GM03348 (cell line): ENCODE measurements at places on chromosomes 6 and 20.

DNA sequence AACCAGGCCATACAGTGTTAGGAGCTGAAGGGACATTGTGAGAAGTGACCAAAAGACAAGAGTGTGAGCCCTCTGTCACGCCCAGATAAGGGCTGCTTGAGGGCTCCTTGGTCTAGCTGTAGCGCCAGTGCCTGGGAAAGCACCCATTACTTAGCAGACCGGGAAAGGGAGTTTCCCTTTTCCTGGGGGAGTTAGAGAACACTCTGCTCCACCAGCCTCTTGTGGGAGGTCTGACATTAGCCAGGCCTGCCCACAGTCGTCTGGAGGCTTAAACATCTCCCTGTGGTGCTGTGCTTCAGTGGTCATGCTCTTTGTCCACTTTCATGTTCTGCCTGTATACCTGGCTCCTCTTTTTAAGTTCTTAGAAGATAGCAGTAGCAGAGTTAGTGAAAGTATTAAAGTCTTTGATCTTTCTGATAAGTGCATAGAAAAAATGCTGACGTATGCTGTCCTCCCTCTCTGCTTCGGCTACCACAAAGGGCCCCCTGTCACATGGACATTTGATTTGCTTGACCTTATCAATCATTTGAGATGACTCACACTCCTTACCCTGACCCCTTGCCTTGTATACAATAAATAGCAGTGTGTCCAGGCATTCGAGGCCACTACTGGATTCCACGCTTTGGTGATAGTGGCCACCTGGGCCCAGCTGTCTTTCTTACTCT, 201.5 kb upstream of the ECI2 start:
- no peak for DNase-seq

DNA sequence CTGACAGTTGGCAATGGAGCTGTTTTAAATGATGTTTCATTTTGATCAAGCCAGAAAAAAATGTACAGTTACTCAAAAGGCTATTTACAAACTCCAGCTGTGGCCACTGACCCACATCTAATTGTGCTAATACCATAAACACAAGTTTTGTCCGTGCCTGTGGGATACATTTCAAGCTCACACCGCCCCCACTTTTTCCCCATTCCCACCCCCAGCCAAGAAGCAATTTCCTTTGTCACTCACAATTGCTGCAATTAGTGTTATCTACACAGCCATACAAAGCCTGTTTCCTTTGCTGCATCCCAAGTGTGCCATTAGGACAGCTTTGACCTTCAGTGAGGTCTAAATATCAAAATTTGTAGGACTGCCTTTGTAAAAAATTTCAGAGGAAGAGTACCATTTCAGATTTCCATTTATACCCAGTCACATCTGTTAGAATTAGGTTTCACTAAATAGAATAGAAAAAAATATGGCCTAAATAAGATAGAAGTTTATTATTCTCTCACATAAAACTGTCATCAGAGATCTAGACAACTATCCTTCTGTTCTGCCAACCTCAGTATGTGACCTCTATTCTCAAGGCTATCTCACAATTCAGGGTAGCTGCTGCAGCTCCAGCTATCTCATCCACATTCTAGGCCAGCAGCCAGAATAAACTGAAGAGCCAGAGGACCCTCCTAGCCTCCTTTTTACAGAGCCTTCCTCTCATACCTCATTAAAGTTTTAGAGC, 202.6 kb downstream of the NFATC2 start:
- DNase-seq: no peak

GRCh38 chr6:52547647-52548352, 29.1 kb downstream of the TRAM2 start:
- DNase-seq: no peak

DNA sequence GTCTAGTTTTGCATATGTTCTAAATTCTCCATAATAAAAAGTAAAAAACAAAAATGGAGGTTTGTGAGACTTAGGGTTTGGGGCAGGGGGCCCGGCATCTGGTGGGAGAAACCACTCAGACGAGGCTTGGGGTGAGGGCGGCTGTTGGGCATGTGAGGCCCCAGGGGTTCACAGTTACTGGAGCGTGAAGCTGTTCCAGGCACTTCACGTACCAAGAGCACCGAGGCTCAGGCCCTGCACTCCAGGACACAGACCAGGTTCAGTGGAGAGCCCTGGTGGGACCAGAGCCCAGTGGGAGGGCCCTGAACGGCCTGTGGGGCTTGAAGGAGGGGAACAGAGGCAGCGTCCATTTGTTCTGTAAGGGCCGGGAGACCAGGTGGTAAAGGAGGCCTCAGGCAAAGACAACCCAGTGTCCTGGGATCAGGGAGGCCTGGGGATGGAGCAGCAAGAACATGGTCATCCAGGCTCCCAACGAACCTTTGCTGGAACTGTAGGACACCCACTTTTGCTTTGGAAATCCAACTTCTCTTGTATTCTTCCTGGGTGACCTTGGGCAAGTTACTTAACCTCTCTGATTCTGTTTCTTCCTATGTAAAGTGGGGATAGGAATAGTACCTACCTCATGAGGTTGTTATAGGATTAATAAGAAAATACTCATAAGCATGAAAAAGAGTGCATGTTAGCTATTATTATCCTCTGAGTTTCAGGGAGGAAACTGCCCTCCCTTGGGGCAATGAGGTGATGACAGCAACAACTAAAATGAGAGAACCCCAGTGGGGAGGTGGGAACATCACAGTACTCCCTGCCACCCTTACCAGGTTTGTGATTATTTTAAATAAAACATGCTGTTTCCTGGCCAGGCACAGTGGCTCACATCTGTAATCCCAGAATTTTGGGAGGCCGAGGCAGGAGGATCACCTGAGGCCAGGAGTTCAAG, 1.1 kb upstream of the FGD2 start:
- DNase-seq: no peak

DNA sequence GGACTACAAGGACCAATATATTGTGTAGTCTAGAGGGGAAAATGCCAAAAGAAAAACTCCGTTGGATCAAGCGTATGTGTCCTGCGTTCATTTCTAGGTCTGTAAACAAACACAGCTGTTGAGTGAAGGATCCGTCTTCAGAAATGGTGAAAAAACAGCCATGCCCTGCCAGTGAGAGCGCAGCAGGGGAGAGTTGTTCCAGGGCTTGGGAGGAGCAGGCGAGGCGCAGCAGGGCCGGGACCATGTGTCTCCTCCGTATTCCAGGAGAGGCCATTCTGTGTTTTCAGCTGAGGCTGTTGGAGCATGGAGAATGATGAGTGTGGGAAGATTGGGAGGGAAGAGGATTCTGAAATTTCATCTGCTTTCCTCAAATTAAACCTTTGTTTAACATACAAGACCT, 38.0 kb downstream of the BMP6 start:
- DNase-seq: no peak

GRCh38 chr20:61400499-61400898, 148.4 kb downstream of the CDH4 start:
- no peak for DNase-seq

- DNase-seq: no peak
These were observed 237.6 kb downstream of the PACRG start for GRCh38 chr6:162965366-162965765.

GRCh38 chr6:104969108-104969507, 12.2 kb downstream of the LIN28B start:
- no peak for DNase-seq

DNA sequence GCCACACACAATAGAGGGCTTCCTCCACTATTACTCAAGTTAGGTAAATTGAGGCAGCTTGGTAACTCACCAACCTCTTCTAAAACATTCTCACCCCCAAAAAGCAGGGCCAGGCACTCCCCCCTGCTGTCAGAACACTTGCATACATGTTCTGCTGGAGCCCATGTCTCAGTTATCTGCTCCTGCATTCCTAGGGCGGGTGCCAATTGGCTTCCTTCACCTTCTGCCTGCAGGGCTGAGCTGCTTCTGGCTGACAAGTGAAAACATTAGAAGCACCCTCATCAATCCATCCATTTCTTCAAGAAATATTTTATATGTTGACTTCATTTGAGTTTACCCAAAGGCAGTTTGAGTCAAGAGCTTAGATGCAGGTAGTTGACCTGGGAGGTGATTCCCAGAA, 4.5 kb upstream of the ENTPD6 start:
- DNase-seq: no peak

GRCh38 chr6:24415753-24416152, 13.0 kb downstream of the MRS2 start:
- DNase-seq: no peak

DNA sequence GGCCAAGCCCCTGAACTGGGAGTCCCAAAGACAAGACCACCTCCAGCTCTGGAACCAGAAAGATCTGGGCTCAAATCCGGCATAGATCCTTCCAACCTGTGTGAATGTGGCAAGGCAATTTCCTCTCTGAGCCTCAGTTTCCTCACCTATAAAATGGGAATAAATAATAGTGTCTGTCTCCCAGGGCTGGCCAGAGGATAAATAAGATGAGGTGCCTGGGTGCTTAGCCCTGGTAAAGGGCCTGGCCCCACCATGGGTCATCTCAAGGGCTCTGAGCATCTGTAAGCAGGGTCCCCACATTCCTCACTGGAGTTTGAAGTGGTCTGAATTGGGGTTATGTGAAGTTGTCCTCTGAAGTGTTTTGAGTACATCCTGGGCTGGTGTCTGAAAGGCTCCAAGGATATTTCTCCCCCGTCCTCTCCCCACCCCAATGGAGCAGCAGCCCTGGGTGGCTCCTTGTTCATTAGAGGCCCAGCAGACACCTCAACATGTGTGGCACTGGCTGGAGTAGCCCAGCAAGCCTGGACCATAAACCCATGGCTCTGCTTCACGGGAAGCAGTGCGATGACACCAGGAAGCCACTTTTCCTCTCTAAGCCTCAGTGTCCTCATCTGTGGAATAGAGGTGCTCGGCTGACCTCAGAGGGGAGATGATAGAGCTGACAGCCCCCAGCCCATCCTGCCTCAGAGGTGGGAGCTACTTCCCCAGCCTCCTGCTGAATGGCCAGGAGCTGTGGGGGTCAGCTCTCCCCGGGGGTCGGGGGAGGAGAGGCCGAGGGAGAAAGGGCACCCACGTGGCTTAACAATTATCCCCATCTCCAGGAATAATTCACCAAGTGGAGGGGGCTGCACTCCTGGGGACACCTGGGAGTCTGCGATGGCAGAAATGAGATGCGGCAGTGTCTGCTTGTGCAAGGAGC, 48.0 kb downstream of the HNF4A start:
- no peak for DNase-seq

- DNase-seq: peak; percentile 50
These were observed 435 bp downstream of the CENPB start for GRCh38 chr20:3786126-3786484.

- DNase-seq: no peak
These were observed 51.0 kb upstream of the ECI2 start for GRCh38 chr6:4186385-4186784.

GRCh38 chr6:20202699-20203302, 9.5 kb downstream of the MBOAT1 start:
- no peak for DNase-seq

GRCh38 chr6:74128536-74128935, 432.5 kb downstream of the CD109 start:
- DNase-seq: no peak

GRCh38 chr20:1330075-1330830, 1.3 kb upstream of the SDCBP2 start:
- no peak for DNase-seq

DNA sequence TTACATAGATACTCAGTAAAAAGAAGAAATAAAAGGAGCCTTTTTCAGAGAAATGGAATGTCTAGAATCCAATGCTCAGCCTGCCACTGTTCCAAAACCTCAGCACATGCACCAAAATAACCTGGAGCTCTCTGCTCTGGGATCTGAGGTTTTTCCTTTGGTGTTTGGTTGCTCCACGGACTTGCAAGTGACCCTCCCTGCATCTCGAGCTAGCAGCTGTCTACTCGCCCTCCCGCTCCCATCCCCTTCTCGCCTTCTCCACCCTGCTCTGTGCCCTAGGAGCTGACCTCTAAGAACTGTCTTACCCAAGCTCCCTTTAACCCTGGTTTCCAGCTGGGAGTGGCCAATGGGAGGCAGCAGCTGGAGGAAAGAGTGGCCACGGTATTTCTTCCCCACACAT, 35.1 kb upstream of the FAM210B start:
- DNase-seq: no peak

DNA sequence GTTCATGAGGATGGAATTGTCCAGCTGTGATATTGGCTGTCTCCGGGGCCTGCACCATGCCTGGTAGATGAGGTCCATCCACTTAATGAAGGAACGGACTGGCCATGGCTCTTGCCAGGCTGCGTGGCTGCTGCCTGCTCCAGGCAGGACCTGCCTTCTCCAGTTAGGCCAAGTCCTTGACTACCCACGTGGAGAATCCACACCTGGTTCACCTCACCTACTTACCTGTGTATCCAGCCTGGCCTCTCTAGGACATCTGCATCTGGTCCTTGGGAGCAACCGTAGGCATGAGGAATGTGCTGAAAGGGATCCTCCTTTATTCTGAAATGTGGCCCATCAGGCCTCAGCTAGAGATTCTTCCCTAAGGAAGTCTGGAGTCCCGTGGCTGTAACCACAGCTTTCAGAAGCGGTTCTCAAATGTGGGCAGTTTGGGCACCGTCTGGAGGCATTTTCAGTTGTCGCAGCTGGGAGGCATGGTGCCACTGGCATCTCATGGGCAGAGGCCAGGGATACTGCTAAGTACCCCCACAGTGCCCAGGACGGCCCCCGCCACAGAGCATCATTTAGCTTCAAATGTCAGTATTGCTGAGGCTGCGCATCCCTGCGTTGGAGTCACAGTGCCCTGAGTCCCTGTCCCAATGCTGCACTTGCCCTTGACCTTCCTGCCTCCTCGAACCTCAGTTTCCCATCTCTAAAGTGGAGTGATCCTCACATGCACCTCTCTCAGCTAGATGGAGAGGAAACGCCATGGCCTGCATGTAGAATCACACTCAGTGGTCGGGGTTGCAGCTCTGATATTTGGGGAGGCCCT, 67.5 kb downstream of the PHACTR3 start:
- DNase-seq: no peak

GRCh38 chr20:16363506-16364319, 209.5 kb downstream of the KIF16B start:
- DNase-seq: no peak

- DNase-seq: no peak
These were observed 227.6 kb downstream of the BMP7 start for GRCh38 chr20:57038608-57039440.
